NCI-H1417 (cell line): ENCODE measurements at places on chromosomes 11 and 22.
A peak's percentile ranks its signal among the peaks of the same experiment; 100 is the strongest.

GRCh38 chr11:133127741-133128140 lies 404.6 kb downstream of the OPCML start:
- DNase-seq, result no peak

DNA sequence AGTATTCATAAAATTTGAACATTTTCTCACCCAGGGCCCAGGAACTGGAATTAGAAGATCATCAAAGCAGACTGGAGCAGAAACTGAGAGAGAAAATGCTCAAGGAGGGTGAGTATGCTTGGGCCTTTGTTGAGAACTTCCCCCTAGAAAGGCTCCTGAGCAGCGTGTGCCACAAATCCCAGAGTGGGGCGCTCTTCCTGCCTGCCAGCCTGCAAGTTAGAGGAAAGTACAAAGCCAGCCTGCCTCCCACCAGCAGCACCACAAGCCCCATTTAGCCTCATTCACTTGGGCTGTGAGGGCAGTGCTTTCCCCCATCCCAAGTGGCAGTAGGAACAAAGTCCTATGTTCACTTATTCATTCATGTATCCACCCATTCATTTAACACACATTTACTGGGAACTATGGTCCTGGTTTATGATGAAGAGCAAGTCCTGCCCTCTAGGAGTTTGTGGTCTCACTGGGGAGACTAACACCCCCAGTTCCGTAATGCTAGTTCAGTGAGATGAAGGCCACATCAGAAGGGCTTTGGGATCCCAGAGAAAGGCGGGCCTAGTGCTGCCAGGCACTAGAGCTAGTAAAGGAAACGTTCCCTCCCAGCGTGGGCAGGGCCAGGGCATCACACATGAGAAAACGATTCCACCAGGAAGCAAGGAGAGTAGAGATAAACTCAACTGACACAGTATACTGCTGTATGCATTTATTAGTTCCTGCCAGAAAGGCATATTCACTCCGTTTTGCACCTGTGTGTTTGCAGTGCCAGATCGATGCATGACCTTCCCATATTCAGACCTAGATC lies 22.4 kb upstream of the PARVA start:
- DNase-seq, result no peak

GRCh38 chr22:42913874-42914510 lies 56.9 kb upstream of the ARFGAP3 start:
- no peak for DNase-seq

DNA sequence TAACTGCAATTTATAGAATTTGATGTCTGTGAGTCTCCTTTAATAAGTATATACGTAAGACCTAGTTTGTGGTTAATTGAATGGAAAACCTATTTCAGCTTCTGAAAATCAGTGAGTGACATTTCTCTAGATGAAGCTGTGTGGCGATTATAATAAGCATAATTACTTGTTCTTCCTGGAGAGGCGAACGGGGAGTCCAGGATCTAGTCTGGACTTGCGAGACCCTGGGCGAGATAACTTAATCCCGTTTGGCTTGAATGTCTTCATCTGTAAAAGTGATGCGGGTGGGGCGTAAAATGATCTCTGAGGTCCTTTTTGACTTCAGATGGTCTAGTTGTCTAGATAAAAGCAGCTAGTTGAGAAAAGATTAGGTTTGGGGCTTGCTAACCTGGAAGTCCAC lies 1.1 kb downstream of the PRRG4 start:
- DNase-seq, result no peak

DNA sequence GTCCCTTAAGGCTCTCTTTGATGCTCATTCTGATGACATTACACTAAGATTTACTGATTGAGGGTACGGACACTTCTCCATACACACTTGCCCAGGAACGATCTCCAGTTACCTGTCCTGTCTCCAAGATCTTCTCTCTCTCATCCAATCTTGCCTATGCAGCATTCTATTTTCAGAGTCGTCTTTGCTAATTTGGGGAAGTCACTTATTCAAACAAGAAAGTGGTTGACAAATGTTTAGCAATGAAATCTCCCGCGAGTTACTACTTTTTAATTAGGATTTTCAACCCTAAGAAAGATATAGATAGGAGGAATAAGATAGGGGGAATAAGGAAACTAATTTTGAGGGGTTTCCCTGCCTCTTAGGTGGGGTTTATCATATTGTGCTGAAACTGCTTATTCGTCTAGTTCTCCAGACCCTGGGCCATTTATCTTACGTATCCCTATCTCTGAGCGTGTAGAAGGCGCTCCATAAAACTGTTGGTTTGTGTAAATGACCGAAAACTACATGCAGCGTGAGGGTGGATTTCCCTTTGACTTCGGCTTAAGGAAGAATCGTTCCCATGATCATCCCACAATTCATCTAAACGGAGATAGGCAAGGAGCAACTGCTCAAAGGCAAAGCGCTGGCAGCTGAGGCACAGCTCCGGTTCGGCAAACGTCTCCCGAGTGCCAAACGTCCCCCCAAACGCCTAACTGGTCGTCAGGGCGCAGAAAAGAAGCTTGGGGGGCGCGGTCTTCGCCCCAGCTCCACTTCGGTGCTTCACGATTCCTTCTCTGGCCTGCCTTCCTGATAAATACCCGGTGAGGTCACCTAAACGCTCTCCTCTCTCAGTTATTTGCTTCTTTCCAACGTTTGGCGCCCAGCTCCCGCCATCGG lies 804 bp downstream of the APIP start:
- peak; percentile 63 for DNase-seq

DNA sequence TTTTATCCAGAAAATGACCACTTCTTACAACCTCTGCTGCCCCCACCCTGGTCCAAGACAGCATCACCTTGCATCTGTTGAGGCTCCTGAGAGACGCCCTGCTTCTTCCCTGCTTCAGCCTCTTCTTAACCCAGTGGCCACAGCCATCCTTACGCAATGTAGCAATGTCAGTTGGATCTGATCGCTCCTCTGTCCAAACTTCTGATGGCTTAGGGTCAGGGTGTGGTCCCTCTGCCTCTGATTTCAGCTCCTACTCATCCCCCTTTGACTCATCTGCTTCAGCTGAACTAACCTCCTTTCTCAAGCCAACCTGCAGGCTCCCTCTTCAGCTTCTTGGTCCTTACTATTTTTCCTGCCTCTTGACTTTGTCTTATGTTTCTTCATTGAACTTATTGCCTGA lies 280.8 kb downstream of the KIRREL3 start:
- no peak for DNase-seq

- no peak for DNase-seq
Measured at GRCh38 chr22:20651286-20651685, 122.6 kb upstream of the SERPIND1 start.

- DNase-seq, result no peak
Measured at GRCh38 chr11:117481885-117482284, 154.2 kb downstream of the CEP164 start.

DNA sequence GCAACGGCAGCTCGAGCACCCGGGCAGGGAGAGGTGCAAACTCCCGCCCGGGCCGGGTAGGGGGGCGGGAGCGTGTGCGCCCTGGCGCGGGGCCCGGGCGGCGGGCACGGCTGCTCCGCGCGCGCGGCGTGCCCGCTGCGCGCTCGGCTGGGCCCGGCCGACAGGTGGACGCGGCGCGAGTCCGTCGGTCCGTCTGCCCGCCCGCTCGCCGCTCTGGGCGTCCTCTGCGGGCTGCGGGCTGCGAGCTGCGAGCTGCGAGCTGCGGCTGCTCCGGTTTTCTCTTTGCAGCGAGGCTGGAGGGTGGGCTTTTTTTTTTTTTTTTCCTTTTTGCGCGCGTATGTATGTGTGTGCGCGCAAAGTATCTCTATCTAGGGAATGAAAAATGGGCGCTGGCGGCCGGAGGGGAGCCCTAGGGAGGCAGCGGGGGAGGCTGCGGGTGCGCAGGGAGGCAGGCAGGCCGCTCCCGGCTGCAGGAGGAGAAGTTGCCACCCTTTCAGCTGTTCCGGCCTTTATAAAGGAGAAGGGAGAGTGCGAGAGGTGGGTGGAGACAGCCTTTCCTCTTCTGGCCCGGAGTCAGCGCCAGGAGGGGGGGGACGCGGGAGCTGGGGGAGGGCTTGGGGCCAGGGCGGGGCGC lies at the start of gene PDGFB:
PDGFB (minus strand) TSS at position 487 of the 634 bp plus-strand sequence. CDS start 1,019 bp downstream, outside the sequence.
- DNase-seq, result no peak

- DNase-seq, result no peak
Measured at GRCh38 chr22:43630451-43630850, 181.7 kb downstream of the EFCAB6 start.

DNA sequence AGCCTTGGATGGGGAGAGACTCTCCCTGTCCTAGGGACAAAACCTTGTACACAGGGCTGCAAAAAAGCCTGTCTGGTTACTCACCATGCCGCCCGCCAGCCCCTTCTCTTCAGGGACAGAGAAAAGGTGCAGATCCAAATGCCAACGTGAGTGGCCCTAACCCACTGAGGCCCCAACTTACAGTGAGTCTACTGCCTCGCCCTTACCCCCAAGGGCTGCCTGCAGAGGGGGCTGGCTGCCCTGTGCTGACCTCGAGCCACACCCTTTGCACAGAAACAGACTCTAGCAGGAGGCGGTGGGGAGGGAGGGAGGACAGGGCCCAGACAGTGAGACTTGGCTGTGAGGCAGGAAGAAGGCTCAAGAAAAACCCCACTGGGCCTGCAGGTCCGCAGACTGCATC lies 13.6 kb upstream of the CHST1 start:
- DNase-seq, result no peak

DNA sequence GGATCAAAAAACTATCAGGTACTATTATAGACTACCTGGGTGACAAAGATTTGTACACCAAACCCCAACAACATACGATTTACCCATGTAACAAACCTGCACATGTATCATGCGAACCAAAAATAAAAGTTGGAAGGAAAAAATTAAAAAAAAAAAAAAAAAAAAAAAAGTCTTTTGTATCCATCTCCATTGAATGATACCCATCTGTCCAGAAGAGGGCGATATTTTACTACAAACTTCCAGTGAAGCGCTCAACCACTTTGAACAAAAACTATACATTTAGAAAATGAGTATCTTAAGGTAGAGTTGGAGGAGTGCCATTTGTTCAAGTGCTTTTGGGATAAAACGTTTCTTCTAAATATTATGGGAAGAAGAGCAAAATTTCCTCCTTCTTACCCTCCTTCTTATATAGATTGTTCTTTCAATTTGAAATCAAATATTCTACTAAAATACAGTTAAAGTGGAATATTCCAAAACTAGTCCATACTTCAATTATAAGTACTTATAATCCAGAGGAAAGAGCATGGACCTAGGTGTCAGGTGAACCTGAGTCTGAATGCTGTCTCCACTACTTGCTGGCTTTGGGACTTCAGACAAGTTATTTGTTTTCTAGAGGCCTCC lies 23.3 kb downstream of the ARL14EP start:
- DNase-seq, result peak; percentile 82

GRCh38 chr22:50061824-50062355 lies 3.8 kb upstream of the TTLL8 start:
- no peak for DNase-seq

DNA sequence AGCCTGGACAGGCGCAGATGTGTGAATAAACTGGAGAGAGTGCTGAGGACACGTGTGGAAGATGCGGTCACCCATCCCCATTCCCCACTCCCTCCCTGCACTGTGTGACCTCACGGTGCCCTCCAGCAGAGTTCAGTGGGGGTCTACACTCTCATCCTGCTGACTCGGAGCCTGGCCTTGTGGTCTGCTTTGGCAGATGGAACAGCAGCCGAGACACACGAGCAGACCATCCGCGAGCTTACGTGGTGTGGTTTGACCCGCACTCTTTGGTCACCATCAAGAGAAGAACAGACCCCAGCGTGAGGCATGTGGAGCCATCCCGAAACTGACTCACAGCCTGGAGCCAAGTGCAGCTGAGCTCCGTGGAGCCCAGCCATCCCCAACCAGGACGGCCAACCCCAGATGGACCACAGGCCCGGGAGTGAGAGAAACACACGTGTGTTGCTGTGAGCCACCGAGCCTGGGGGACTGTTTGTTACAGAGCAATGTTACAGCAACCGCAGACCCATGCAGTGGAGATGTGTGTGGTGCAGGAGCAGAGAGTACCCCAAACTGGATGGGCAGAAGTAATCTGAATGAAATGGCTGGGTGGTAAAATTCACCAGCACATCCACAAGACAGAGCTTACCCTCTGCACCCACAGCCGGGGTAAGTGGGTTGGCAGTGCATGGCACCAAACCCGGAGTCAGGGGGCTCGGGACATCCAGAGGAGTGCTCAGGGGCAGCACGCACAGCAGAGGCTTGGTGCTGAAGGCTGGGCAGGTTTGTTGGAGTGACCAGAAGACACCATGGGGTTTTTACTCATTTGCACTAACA lies 90.7 kb downstream of the RTL6 start:
- no peak for DNase-seq

GRCh38 chr11:70077411-70078094 lies 564 bp upstream of the ANO1 start:
- DNase-seq, result no peak

DNA sequence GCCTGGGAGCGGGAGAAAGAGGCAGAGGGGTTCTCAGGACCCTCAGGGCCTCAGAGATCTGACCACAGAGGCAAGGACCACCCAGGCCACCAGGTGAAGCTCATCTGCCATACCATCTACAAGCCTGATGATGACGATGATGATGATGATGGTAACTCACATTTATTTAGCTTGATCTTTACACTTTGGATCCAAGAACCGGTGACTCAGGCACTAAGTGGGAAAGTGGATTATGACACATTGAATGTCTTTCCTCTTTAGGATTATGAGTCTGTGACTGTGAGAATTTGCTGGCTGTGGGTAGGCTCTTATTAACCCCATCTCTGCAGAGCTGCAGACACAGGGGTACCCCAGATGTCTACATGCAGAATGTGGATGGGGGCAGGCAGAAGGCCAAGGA lies 110.3 kb downstream of the DSCAML1 start:
- no peak for DNase-seq

DNA sequence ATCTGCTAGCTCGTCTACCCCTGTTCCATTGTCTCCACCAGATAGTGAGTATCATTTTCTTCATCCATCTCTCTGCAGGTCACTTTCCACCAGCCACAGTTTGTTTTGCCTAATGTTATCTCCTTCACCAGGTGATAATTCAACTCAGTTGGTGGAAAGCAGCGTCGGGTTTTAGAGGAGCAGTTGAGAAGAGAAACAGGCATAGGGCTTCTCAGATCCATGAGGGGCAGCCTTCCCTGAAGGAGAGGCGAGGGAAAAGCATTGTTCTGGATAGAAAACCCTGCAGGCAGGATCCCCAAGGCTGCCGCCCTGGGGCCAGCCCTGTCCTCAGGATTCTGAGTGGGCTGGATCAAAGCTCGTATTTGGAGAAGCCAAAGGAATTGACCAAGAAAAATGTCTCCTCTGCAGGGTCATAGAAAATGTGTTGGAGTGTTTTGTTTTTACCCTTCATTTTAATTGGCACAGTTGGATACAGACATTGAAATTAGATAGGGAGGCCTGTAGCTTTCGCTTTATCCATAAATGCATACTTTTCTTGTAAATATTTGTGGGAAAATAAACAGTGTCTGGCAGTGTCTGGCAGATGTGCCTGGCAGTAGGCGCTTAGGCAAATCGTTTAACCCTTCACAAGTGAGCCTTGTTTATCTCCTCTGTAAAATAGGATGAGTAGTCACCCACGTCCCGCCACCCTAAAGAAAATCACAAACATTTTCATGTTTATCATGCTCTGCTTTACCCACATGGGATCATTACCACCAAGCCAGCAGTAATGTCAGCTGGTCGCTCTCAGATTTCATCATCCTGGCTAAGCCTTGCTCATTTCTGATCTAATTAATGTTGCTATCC lies 73.4 kb upstream of the TTC12 start:
- no peak for DNase-seq

- DNase-seq, result peak; percentile 2
Measured at GRCh38 chr22:32987081-32987631, 71.0 kb downstream of the SYN3 start.

GRCh38 chr11:45041596-45041995 lies 90.9 kb upstream of the TP53I11 start:
- DNase-seq, result peak; percentile 61
